ENCODE measurements at places on chromosomes 5 and 9. TPM values are rescaled to one million over a fixed set of nuclear protein-coding genes. Genes with fewer than 3 reads are reported as not detected.

MARCHF11 gene
- total RNA-seq = not detected

LHX3 gene
- not detected for total RNA-seq

SHB gene
- 20.0 TPM for total RNA-seq

ROPN1L gene
- total RNA-seq = 0.38 TPM

ERCC6L2 gene
- total RNA-seq = 32.9 TPM

SLC6A18 gene
- total RNA-seq = not detected

SPINK6 gene
- total RNA-seq = 2.5 TPM

SPATA31D4 gene
- not detected for total RNA-seq

RBM27 gene
- total RNA-seq = 8.5 TPM

MARCHF3 gene
- total RNA-seq = 5.3 TPM
